Activated CD4-positive, alpha-beta T cell treated with anti-CD3 and anti-CD28 coated beads, Interleukin-2, amount 10 ng/mL, durations not matched to agents 24 days and 14 days (primary cell): ENCODE measurements at places on chromosomes 4 and X.

- peak; percentile 69 for DNase-seq
Observed at GRCh38 chr4:165208741-165209388, 1.5 kb downstream of the KLHL2 start.

DNA sequence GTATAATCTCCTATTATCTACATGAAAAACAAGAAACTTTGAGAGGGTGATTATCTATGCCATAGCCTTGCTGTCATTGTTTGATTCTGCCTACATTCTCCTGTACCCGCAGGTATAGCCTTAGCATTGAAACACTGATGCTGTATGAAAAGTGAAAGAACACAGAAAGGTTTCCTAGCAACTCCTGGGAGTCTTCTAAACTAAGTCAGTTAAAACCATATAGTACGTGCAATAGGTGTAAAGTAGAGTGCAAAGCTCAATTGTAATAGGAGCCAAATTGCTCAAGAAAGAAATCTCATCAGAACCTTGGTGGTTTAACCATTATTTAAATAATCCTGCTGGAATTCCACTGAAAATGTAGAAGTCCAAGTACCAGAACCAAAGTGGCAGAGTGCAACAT is 489.7 kb downstream of the PCDH10 start:
- no peak for DNase-seq

DNA sequence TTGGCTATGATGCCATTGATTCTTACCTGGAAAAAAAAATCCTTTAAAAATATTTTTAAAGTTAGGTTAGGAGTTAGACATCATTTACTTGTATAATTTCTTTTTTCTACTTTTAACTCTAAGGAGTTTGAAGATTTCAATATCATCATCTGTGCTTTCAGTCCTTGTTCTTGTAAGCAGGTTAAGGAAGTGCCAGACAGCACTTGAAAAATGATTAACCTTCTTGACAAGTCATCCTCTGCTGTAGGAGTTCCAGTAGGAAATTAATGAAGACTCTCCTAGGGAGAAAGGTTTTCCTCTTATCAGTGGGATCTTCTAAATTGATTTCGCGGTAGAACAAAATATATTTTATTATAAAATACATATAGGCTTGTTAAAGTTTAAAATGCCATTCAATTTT is 29.1 kb upstream of the ANAPC4 start:
- DNase-seq: no peak

DNA sequence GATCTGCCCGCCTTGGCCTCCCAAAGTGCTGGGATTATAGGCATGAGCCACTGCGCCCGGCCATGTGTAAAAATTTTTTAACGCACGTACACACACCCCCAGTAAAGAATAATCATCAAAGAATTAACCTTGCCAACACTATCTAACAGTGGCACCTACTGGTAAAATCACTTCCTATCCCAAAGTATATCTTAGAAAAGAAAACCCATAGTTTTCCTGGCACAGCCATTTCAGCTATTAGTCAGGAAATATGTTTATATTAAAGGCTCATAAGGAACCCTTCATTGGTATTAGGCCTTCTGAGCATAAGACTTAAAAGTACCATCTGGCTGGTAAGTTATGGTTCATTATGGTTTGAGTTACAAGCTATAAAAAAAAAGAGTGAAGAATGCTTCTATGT is 14.1 kb downstream of the S100G start:
- no peak for DNase-seq

- DNase-seq: no peak
Observed at GRCh38 chr4:8393593-8394038, 46.9 kb downstream of the ACOX3 start.

DNA sequence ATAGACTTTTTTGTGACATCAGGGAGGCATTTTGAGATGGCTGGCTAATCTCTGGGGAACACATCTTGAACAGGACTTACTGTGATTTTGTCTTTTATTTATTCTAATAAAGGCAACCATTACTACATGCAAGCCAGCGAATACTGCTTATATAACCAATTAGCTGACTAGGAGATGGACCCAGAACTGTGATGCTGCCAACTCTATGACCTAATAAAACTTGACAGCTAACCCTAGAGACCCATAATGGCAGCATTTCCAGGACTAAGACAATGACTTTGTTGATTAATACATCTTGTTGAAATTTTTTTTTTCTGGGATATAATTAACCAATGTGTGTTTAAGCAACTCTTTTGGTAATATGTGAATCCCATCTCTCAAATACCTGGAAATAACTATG is 584.6 kb downstream of the PRR32 start:
- no peak for DNase-seq

GRCh38 chrX:13167481-13168231 is 123.2 kb upstream of the FAM9C start:
- peak; percentile 62 for DNase-seq

- no peak for DNase-seq
Observed at GRCh38 chr4:156515295-156515694, 456.3 kb downstream of the PDGFC start.
